ENCODE measurements at places on chromosomes 1 and 21.

GRCh38 chr1:87292684-87293493 lies 35.8 kb upstream of the LMO4 start:
- DNase-seq = peak; percentile 39

- no peak for DNase-seq
These were observed 630 bp downstream of the HPCA start for GRCh38 chr1:32886828-32887414.

DNA sequence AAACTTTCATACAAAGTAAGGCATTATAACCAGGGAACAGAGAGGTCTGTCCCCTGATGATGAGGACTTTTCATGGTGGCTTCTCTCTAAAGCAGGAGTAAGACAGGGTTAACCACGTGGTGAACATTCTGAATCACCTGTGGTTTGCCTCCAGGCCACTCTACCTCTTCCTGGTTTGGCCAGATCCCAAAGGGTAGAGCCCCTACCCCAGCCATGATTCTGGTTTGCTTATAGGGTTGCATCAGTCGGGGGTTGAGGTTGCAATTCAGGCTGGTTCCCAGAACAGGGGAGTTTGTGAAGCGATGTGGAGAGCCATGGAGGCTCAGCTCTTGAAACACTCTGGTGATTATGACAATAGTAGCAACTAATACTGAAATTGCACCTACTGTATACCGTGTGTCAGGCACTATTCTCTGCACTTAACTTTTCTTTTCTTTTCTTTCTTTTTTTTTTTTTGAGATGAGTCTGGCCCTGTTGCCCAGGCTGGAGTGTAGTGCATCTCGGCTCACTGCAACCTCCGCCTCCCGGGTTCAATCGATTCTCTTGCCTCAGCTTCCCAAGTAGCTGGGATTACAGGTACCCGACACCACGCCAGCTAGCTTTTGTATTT lies 8.3 kb downstream of the CNR2 start:
- no peak for DNase-seq

GRCh38 chr1:104797982-104798381 lies 1048.3 kb downstream of the AMY1C start:
- DNase-seq = no peak

- no peak for DNase-seq
These were observed 114.3 kb upstream of the FMN2 start for GRCh38 chr1:239977416-239977815.
